Spinal cord (tissue), 10 donors: ENCODE measurements at places on chromosomes 3 and 15. TPM values are rescaled to one million over a fixed set of nuclear protein-coding genes. Genes with fewer than 3 reads are reported as not detected.

Gene ZIC1
- total RNA-seq = 514 TPM

Gene CCR5
- total RNA-seq = 0.79 TPM

Gene SKIC8
- total RNA-seq = 89.6 TPM

- no peak for DNase-seq
- H3K27me3 ChIP-seq = no peaks in the 10 kb centered on the region
- H3K36me3 ChIP-seq = no peaks in the 10 kb centered on the region
These were observed 81.7 kb upstream of the DPH6 start for GRCh38 chr15:35627696-35628095.

DNA sequence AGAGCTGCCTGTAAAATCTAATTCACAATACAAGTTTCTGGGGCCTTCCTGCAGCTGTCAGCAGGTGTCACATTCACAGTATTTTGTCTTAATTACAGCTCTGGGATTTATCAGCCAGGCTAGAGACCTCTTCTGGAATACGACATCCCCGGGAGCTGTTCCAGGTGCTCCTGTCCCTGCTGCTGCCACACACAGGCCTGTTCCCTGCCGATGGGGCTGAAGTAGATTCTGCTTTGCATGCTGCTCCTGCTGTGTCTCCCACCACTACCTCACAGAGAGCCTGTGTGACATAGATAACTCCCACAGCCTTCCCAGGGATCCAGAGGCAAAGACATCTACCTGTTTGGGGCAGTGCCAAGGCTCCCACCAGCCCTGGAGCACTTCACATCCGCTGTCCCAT lies 20.4 kb downstream of the COLQ start:
- DNase-seq = no peak
- H3K27ac ChIP-seq = no peak overlapping the region
- no peak overlapping the region for H3K4me3 ChIP-seq
- H3K36me3 ChIP-seq = no peaks in the 10 kb centered on the region
